CD4-positive, alpha-beta T cell treated with Interferon alpha-2 for 1 hour (primary cell): ENCODE measurements at places on chromosomes 1 and 21.
A peak's percentile ranks its signal among the peaks of the same experiment; 100 is the strongest.

GRCh38 chr1:10473145-10473765 is 926 bp upstream of the DFFA start:
- no peak for DNase-seq

DNA sequence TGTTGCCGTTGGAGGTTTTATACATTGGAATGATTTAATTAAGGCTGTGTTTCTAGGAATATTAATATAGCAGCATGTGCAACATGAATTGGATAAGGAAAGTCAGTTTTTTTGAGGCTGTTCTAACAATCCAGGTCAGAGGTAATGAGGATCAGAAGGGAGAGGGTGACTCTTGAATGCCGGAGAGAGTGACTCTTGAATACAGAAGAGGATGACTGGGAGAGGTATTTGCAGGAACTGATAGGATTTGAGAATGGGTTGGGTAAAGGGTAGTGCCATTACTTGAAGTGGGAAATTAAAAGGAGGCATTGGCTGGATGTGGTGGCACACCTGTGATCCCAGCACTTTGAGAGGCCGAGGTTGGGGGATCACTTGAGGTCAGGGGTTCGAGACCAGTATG is 55.6 kb upstream of the MACF1 start:
- DNase-seq: no peak

- DNase-seq: no peak
Observed at GRCh38 chr1:55749975-55750627, 534.9 kb upstream of the USP24 start.

DNA sequence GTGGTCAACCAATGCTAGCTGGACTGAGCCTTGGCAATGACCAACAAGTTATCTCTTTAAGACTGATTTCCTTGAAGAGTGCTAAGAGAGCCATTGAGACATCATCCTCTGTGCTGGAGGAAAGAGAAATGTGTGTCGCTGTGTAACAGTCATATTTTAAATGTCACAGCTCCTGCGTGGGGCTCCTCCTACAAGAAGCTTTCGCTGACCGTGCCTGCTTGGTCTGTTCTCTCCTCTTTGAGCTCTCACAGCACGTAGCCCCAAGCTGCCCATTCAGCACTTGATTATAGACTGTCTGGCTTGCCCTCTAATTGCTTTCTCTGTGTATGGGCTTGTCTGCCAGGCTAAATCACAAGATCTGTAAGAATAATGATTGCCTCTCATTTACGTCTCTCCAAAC is 221.3 kb downstream of the FOXD2 start:
- DNase-seq: no peak

- DNase-seq: peak; percentile 87
Observed at GRCh38 chr1:65001231-65001792, 35.0 kb upstream of the JAK1 start.

- no peak for DNase-seq
Observed at GRCh38 chr1:181739214-181739613, 255.9 kb downstream of the CACNA1E start.

- DNase-seq: no peak
Observed at GRCh38 chr21:43282358-43283120, 113.7 kb downstream of the CRYAA start.

DNA sequence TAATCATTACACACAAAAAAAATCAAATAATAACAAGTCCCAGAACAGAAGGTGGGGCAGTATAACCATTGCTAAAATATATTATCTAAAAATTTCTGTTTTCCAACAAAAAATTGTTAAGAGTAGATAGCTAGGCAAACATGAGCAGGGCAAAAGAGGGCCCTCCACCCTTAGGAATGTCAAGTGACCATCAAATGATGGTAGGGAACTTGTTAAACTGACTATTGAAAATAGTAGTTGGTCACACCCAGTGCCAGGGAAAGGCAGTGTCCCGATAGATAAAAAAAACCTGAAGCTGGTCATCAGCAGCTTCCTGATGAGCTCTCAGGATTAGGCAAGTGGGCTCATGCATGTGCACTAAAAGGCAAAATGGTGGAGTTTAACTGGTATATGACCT is 18.4 kb upstream of the COP1 start:
- DNase-seq: no peak

DNA sequence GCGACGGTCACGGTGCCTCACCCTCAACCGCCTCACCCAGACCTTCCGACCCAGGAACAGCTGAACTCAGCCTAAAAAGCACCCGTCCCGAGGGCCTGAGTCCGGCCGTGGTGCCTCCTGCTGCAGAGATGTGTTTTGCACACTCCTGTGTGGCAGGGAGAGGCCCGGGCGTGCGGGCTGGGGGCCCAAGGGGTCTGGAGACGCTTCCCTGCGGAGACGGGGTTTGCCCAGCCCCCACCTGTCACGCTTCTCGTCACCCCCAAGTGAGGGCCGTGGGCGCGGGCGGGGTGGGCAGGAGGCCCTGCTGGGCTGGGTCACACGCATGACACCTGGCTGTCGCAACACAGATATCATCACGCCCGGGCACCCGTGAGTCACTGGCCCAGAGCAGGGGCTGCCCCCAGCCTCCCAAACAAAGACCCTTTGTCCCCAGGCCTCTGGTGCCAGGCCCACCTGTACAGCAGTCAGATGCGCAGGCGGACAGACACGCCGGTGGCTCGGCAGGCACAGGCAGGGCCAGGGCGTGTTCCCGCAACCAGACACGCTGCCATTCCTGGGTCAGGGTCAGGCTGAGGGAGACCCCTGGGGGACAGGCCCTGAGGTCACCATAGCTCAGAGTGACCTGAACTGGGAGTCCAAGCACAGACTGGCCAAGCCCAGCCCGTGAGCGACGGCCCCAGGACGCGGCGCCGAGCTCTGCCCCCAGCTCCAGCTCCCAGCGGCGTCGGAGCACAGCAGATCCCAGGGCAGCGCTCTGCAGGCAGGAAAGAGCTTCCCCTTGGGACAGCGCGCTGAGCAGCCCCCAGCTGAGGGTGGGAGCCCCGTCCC is 6.1 kb downstream of the B3GALT6 start:
- DNase-seq: no peak

GRCh38 chr21:33197496-33197895 is 32.2 kb upstream of the IFNAR2 start:
- DNase-seq: no peak

- DNase-seq: no peak
Observed at GRCh38 chr1:4256351-4256750, 356.3 kb upstream of the C1orf174 start.

DNA sequence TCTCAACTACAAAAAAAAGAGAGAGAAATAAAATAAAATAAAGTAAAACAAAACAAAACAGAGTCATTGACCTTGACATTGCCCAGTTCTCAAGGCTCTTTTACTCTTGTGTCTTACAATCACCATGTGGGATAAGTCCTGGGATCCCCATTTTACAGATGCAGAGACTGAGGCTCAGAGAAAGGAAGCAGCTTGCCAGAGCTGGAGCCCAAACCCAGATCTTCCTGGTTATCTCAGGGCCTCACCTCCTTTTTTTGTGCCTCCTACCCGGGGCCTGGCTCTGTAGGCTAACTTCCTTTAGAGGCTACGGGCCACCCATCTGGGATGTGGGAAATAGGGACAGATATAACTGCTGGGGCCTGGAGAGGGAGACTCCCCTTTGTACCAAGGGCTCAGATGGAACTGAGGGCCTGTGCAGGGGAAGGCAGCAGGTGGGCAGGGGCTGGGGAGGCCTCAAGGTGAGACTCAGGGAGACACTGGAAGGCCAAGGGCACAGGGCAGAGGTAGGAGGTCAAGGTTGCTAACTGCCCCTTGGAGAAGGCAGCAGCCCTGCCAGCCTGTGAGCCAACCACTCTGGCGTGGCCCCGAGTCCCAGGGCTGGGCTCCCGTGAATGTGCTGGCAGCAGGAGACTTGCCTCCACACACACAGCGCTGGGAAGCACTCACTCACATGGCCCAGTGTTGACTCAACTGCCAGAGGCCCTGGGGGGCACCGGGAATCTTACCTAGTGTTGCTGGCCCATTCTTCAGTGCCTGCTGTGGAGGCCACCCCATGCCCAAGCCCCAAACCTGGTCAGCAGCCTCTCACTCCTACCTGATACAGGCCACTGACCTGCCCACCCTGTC is 6.5 kb upstream of the ECE1 start:
- no peak for DNase-seq

DNA sequence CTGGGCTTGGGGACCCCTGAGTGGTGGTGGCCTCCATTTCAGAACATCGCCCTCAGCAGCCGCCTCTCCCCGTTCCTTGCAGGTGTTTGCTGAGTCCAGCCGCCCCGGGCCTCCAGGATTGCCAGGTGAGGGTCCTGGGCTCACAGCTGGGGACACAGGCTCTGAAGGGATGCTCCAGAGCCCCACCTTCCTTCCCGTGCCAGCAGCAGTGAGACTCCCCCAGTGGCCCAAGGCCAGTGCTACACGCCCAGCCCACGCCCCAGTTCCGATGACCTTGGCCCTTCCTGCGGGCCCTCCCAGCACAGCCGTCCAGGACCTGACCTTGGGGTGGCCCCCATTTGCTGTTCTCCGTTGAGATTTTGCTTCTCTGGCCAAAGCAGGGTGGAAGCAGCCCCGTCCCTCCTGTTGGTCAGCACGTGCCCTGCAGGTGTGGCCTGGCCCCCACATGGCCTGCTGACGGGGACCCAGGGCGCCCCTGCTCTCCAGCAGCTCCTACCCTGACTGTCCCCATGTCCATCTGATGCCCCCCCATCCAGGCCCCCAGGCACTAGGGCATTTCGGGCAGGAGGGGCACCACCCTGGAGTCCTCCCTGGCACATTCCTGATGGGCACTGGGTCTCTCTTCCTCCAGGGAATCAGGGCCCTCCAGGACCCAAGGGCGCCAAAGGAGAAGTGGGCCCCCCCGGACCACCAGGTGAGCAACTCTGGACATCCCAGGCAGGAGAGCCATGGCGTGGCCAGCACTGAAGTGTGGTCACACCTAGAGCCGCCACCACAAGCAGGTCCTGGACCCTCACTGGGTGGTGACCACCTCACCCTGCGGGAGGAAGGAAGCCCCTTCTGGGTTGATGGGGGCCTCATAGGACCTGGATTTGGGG is 45.0 kb downstream of the SLC19A1 start:
- no peak for DNase-seq

- no peak for DNase-seq
Observed at GRCh38 chr1:89999628-90000027, 4.7 kb downstream of the ZNF326 start.

- no peak for DNase-seq
Observed at GRCh38 chr1:241083285-241083684, 273.7 kb downstream of the RGS7 start.

- DNase-seq: no peak
Observed at GRCh38 chr21:39923476-39923875, 56.2 kb downstream of the PCP4 start.

DNA sequence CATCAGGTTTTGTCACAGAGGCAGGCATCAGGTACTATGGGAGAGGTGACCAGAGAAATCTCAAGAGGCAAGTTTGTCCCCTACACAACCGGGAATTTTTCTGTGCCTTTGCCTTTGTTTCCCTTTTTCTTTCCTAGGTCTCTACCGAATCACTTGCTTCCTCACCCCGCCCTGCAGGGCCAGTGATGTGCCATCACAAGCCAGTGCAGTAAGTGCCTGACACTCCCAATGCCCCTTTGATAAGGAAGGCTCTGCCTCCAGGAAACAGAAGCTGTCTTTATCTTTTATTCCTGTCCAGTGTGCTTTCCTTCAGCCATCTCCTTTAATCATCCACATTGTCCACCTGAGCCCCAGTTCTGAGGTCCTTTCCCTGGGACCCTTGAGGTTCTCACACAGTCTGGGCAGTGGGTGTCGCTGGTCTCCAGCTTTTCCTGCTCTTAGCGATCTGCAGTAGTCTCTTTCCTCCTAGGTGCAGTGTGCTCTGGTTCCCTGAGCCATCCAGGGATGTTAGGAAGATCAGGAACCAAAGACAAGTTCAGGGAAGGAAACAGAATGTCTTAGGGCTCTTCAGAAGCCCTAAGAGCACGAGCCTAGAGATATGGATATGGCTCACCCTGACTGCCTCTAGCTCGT is 36.6 kb downstream of the GJA5 start:
- no peak for DNase-seq

- no peak for DNase-seq
Observed at GRCh38 chr21:33977017-33977720, 61.6 kb upstream of the ATP5PO start.

GRCh38 chr1:204348722-204349121 is 11.0 kb downstream of the PLEKHA6 start:
- DNase-seq: no peak

DNA sequence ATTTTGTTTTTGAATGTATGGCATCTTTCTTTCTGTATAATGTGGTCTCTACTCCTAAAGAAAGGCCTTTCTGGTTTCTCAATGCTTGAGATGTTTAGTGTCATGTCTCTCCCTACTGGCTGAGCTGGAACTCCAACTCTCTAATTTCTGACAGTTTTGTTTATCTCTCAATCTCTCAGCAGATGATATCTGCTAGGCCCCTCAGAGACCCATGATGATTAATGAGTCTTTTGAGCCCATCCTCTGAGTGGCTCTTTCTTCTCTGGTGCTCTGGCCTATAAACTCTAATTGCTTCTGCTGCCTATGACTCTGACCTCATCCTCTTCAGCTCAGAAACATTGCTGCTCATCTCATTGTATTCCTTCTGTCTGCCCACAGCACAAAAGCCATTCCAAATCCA is 46.6 kb downstream of the CRB1 start:
- DNase-seq: no peak

GRCh38 chr1:36372617-36373016 is 13.1 kb downstream of the STK40 start:
- no peak for DNase-seq

GRCh38 chr1:10063878-10064277 is 31.1 kb downstream of the UBE4B start:
- DNase-seq: no peak

GRCh38 chr1:186210258-186210657 is 164.8 kb downstream of the TPR start:
- no peak for DNase-seq

DNA sequence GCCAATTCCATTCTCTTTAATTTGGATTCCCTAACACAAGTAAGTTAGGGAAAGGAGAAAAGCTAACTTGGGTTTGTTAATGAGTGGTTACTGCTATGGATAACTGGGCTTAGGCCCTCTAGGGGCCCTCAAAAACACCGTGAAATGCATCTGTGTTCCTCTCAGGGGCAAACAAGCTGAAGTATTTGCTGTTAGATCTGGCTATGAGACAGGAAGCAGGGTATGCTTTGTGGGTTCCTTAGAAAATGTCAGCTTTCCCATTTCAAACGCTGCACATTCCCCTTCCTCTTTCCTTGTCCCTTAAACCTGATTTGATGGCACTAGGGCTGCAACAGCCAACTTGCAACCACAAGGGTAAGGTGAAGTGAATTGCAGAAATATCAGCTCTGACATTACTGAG is 5.7 kb upstream of the CAP1 start:
- peak; percentile 33 for DNase-seq

GRCh38 chr1:29641921-29642320 is 405.6 kb downstream of the PTPRU start:
- DNase-seq: no peak
